NCI-H2029 treated with DMSO at 0.1 percent for 48 hours (cell line): ENCODE measurements at places on chromosomes 11 and 22.
A peak's percentile ranks its signal among the peaks of the same experiment; 100 is the strongest.

DNA sequence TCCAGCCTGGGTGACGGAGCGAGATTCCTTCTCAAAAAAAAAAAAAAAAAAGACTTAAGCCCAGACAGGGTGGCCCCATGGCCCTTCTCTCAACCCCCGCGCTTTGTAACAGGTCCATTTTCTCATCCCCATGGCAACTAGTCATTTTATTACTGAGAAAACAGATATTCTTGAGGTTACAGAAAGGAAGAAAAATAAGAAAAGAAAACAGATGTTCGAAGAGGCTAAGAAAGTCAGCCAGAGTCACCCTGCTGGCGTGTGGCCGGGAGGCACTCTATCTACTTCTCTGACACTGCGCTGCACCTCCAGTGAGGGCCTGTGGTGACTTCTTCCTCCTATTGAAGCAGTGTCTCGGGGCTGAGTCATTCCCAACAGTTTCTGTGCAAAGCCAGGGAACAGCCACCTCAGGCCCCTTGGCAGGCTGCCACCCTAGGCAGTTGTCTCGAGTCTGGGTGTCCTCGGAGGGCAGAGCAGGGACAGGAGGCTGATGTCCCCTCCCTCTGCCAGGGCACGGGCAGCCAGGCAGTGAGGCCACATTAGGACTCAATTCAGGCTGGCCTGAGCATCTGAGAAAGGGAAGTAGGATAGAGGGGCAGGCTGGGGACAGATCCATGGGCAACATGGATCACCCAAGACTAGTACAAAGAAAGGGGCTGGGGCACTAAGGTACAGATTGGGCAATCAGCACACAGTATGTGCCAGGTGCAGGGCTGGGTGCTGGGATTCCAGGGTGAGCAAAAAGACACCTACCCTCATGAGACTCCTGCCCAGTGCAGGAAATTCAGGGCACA, 16.4 kb upstream of the SYVN1 start:
- peak; percentile 82 for DNase-seq

- no peak for DNase-seq
Measured at GRCh38 chr22:48021991-48022401, 1259.5 kb downstream of the TBC1D22A start.

GRCh38 chr11:35549787-35550186, 24.4 kb upstream of the PAMR1 start:
- peak; percentile 29 for DNase-seq

DNA sequence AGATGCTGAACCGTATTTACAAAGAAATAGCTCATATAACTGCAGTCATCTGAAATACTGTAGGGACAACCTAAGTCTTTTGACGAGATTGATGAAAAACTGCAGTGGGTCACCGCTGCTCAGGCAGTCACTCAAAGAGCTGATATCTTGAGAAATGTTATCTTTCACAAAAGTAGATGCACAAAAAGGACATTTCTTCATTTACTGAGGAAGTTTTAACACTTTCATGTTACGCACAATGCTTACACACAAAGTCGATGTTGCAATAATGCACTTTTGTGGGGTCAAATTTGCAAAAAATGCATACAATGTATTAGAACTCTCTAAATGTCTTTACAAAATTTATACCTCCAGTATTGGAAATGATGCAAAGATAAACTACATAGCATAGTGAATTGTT, 16.2 kb upstream of the OR10V1 start:
- DNase-seq, result no peak

GRCh38 chr11:86805873-86806310, 5.5 kb downstream of the PRSS23 start:
- DNase-seq, result no peak

- no peak for DNase-seq
Measured at GRCh38 chr11:33801821-33802193, 27.5 kb upstream of the FBXO3 start.

DNA sequence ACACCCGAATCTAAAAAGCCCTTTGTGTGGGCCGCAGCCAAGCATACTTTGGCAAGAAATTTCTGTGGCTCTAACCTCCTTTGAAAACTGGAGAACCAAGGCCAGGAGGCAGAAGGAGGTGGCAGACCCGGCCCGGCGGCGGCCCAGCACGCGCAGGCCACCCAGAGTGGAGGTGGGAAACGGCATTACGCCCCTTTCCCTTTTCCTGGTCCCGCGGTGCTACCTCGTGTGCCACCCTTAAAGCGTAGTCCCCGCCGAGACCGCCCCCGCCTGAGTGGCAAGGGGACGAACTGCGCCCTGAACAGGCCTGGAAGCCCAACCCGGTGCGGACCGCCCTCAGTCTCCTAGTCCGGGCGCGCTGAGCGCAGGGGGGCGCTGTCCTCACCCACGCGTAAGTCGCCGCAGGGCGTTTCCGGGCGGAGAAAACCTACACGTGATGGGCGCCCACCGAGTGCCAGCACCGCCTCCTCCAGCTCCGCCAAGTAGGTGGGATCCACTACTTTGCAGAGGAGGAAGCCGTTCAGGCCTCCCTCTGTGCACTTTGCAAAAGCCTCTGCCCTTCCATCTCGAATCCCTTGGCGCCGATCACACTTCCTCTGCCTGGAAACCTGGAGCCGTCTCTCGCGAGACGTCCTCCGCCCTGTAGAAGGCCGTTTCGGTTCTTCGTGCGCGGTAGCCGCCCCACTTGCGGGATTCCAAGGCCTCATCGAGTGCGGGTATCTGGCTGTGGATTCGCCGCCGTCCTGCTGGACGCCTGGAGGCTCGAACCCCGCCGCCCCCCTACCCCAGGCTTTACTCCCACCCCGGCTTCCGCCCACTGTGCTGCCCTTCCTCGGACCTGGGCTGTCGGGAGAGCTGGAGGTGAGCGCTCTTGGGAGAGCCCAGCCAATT, at the start of gene ACCS:
ACCS (plus strand) TSS at position 430 of the 891 bp plus-strand sequence. CDS start 1,358 bp downstream, outside the sequence.
- peak; percentile 70 for DNase-seq

DNA sequence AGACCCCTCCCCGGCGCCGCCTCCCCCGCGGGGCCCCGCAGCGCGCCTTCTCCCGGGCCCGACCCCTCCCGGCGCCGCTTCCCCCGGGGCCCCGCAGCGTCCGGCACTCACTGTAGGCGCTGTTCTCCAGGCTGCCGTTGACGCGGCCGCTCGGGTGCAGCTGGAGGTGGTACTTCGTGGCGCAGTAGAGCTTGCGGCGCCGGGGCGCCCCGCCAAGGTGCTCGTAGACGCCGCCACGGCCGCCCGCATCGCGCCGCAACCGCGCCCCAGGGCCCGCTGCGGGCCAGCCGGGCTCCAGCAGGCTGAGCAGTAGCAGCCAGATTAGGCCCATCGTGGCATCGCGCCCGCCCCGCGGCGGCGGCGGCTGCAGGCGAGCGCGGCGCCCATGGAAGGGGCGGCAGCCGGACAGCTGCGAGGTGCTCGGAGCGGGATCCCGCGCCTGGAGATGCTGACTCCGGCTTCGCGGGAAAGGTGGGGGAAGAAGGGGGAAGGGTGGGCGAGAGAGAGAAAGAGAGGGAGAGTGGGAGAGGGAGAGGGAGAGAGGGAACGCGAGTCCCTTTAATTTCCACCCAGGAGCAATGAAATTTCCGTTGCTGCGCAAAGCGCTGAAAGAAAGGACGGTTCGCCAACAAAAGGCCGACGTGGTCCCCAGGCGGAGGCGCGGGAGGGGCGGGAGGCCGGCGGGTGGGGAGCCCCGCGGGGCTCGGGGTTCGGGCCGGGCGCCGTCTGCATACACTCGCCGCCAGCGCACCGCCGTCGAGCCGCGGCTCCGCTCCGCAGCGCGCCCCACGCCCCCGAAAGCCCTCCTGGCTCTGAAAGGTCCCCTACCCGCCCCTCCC, at the start of gene FGF3:
FGF3 (minus strand) TSS at position 814 of the 839 bp plus-strand sequence; CDS start at position 331, 483 bp downstream.
- no peak for DNase-seq

GRCh38 chr11:67345247-67345919, 8.0 kb downstream of the POLD4 start:
- DNase-seq, result no peak

- DNase-seq, result no peak
Measured at GRCh38 chr11:35414311-35414710, 5.0 kb downstream of the SLC1A2 start.

DNA sequence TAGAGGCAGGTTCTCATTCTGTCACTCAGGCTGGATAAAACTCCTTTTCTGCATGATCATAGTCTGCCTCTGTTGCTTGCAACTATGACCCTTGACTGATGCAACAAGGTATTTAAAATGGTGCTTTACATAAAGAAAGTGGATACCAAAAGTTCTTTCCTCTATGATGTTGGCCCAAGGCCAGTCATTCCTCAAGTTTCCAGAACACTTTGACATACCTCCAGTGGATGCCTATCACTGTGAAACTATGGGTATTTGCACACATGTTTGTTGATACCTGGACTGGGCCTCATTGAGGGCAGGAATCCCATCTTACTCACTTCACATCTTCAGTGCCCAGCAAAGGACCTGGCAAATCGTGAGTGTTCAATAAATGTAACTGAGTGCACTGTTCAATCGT, 159.0 kb upstream of the ZC3H12C start:
- no peak for DNase-seq

- no peak for DNase-seq
Measured at GRCh38 chr22:30040499-30041260, 39.6 kb upstream of the HORMAD2 start.

DNA sequence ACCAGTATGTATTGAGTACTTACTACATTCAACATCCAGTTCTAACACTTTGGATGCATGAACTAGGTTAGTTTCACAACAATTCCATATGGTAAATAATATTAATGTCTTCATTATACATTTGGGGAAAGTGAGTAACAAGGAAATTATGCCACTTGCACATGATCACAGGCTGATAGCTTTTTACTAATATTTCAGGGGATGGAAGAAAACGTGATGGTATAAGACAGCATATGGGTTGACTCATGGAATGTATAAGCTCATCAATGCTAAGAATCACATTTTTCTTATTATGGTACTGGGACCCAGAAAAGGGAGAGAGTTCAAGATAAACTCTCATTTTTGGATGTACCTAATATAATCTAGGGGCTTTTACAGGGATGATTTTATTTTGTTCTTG, 188.7 kb downstream of the MIAT start:
- no peak for DNase-seq

- no peak for DNase-seq
Measured at GRCh38 chr11:24622262-24622661, 125.4 kb downstream of the LUZP2 start.

GRCh38 chr11:115612046-115612730, 108.0 kb upstream of the CADM1 start:
- no peak for DNase-seq

GRCh38 chr11:36488096-36488495, 22.0 kb downstream of the TRAF6 start:
- DNase-seq, result no peak

DNA sequence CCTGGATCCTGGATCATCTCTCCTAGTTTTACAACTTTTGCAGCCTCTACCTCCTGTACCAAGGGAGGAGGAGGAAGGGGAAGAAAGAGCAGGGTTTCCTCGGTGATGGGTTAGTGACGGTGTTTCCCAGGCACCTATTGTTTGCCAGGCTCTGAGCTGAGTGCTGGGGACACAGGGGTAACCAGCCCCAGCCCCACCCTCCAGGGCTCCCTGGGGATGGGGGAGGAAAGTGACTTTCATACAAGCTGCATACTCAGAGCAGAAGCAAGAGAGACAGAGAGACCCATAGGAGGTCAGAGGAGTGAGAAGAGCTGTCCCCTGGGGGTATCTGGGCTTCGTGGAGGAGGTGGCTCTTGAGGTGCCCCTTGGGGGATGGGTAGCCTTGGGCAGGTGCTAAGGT, 89.4 kb upstream of the THY1 start:
- DNase-seq, result no peak

DNA sequence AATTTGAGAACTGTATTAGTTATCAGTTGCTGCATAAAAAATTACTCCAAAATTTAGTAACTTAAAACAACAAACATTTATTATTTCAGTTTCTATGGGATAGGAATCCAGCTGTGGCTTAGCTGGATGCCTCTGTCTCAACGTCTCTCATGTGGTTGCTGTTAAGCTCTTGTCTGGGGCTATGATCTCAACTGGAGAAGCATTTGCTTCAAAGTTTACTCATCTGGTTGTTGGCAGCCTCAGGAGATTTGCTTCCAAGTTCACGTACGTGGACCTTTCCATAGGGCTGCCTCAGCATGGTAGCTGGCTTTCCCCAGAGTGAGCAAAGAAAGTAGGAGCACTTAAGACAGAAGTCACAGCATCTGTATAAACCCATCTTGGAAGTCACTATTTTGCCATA, 144.9 kb upstream of the SESN3 start:
- DNase-seq, result no peak

DNA sequence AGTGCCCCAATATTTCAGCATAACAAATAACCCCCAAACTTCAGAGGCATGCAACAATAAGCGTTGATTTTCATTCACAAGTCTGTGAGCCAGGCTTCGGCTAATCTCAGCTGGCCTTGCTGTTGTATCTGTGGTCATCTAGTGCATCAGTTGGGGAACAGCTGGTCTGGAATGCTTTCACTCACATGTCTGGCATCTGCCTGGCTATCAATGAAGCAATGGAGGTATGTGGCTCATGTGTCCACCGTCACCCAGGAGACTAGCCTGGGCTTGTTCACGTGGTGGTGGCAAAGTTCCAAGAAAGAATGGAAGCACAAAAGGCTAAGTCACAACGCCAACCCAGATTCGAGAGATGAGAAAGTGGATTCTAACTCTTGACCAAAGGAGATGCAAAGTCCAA, 304.8 kb upstream of the ISX start:
- no peak for DNase-seq
